ENCODE measurements at places on chromosomes 7 and 10.

GRCh38 chr7:47179812-47180515, 401.9 kb downstream of the TNS3 start:
- peak; percentile 8 for DNase-seq

- no peak for DNase-seq
These were observed 180.6 kb downstream of the LRMDA start for GRCh38 chr10:75611993-75612372.

DNA sequence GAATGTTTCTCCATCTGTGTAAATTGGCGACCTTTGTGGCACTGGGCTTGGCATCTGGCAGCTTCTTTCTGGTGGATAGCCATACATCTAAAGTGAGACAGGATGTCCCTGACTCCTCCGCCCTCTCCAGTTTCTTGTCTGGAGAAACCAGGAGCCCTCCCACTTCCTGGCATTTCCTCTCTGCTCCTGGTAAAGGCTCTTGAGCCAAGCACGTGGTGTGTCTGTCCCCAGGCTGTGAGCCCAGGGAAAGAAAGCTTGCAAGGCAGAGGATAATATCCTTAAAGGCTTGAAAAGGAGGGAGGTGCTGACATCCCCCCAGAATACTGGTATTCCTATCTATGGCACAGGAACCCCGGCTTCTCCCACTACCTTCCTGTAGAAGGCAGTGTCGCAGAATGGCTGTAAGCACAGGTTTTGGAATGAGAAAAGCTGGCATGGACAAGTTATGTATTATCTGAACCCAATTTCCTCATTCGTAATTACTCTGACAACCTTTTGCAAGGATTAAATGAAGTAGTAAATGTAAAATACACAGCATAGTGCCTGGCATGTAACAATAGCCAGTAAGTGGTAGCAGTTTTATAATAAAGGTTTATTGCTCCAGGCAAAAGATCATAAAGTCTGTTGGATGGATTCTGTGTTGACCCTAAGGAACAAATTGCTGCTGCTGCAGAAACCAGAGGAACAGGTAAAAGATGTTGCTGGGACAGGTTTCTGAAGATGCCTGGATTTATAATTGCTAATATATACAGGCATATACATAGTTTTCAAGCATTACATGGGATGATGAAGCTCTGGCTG, 11.8 kb upstream of the ACSL5 start:
- DNase-seq: no peak

DNA sequence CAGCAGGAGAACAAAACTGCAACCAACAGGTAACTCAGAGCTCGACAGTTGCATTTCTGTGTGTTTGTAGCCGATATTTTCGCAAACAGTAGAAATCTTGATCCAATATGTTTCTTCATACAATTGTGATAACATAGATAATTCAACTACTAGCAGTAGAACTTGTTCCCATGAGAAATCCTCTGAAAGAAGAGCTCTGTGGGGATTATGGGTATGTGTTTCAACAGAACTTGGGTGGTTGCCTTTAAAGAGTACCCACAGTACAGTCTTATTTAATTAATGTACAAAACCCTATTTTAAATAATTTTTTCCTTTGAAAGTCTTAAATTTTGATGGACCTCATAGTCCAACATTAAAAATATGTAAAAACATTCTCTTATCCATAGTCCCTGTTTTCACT, 266.1 kb downstream of the PARD3 start:
- no peak for DNase-seq

DNA sequence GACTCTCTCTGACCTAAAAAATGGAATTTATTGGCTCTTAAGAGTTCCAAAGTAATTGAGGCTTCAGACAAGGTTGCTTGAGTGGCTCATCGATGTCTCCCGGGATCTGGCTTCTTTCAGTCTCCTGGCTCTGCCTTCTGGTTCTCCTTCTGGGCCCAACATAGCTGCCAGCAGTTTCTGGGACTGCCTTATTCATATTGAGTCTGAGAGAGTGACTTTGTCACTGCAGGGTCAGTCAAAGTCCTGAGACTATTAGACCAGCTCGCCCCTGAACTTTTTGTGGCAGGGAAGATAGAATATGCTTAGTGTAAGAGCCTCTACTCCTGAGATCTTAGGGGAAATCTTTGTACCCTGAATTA, 94.0 kb downstream of the MMRN2 start:
- no peak for DNase-seq

DNA sequence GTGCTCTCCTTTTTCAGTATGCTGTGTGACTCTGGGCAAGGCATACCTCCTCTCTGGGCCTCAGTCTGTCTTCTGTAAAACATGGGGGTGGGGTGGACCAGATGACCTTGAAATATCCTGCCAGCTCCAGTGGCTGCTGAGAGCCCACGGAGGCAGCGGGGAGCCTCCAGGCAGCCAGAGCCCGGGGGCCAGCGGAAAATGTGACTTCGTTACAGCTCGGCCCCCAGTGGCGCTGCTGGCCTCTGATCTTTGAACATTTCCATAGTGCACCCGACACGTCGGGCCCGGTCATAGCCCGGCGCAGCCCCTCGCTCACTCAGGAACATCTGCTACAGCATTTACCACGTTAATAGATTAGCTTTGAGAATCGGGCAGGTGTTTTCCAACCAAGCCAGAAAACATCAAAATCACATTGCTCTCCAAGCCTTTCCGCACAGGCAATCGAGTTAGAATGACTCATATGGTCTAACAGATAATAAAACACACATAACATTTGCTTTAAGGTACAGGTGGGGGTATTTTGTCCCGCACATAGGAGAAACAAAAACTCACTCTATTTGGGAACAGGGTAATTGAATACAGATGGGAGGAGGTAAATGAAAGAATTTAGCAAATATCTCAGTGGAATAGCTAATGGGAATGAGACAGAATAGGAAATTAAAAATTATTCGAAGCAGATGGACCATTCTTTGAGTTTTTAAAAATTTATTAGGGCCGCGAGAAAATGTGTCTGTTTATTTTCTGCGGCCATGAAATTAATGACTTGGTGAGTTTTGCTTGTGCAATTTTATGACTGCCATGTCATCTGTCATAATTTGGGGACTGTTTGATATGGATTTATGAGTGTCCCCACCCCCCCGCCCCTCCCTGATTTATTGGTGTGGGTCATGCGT, 26.3 kb upstream of the COMTD1 start:
- no peak for DNase-seq

DNA sequence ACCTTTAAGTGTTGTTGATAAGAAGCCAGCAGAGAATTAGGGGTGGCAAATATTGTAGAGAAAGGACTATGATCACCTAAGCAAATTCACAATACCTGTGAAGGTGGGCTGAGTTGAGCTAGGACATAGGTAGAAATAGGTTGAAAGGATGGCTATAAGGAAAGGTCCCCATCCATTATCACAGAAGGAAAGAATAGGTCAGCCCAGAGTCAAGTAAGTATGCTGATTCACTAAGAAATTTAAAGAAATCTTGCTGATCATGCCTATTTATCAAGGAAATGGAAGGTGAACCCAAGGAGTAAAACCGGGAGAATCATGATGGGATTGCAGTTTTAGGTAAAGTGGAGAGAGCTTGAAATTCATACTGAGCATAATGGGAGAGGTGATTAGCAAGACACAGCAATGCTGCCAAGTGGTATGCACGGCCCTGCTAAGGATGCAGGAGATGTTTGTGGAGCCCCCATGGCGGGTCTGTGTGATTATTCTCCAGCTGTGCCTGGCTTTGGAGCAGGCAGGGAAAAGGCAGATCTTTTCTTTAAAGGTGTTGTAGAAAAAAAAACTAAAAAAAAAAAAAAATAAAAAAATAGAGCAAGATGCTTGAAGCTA, 399.4 kb downstream of the PLXDC2 start:
- no peak for DNase-seq

GRCh38 chr7:50446542-50446960, 3.6 kb downstream of the FIGNL1 start:
- no peak for DNase-seq

GRCh38 chr10:132944510-132944909, 2.1 kb upstream of the CFAP46 start:
- no peak for DNase-seq

DNA sequence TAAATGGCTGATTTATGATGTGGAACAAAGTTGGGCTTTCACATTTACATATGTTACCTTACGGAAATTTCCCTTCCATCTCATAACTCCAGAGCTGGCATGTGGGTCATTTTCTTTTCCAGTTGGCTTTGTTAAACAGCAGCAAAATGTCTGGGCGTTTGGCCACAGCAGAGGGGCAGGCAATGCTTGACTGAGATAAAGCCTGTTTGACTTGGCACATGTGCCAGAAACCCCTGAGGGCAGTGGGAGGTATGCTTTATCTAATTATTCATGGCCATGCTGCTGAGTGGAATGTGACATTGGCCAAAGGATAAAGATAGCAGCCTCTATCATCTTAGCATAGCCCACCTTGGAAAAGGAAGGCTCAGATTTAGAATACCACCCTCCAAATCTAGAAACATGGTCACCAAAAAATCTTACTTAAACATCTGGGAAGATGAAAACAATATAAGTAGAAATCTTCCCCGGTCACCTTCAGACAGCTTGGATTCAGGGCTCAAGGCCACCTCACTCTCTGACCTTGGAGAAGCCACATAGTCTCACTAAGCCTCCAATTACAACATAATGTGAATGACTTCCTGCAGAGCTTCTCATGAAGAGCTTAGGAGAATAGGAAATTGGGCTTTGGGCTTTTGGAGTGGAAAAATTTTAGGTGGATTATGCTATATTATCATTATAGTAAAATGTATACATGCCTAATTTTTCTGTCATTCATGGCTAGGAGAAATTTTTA, 101.5 kb downstream of the GRM3 start:
- DNase-seq: no peak

DNA sequence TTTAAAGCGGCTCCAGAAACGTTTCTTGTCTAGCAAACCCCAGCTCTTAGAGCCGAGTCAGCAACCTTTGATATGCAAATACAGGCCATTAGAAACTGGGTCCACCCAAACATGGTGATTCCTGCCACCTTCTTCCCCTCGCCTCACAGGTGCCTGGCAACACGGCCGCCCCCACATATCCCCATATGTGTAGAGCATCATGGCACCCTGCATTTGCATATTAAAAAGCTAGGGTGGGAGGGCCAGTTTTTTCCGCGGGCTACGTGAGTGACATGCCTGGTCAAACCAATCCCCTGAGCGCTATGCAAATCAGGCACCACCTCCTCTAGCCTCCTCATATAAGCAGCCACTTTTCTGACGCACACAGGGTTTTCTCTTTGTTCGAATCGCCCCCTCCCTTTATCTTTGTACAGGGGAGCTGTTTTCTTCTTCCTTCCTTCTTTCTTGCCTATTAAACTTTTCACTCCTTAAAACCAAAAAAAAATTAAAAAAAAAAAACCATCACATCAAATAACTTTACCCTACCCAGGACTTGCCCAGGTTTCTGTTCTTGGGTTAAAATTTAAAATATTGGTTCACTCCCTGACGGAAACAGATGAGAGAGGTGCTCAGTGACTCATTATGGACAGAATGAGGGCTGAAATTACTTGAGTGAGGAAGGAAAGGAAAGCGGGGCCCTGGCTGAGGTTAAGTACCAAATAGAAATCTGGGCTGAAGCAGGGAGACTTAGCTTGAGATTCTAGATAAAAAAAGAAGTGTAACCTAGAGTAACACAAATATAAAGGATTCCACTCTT, 59.8 kb downstream of the COA1 start:
- no peak for DNase-seq

GRCh38 chr10:72744566-72744965, 52.6 kb downstream of the MCU start:
- DNase-seq: no peak
